Kidney glomerular epithelial cell (primary cell): ENCODE measurements at places on chromosomes 1 and 21.

GRCh38 chr1:193685986-193686385 lies 499.6 kb upstream of the B3GALT2 start:
- no peak for DNase-seq

DNA sequence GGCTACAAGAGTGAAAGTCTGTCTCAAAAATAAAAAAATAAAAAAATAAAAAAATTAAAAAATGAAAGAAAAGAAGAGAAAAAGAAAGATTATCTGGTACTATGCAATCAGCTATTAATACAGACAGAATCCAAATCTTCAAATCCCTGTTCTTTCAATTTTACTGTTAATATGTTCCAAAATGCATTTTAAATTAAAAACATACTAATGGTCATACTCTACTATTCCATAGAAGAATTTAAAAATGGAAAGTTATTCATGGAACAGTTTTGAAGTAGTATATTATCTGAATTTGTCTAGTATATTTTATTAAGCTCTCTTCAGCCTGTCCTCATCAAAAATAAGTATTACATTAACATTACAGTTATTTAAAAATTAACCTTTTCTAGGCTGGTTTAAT lies 430.1 kb downstream of the PTBP2 start:
- no peak for DNase-seq

DNA sequence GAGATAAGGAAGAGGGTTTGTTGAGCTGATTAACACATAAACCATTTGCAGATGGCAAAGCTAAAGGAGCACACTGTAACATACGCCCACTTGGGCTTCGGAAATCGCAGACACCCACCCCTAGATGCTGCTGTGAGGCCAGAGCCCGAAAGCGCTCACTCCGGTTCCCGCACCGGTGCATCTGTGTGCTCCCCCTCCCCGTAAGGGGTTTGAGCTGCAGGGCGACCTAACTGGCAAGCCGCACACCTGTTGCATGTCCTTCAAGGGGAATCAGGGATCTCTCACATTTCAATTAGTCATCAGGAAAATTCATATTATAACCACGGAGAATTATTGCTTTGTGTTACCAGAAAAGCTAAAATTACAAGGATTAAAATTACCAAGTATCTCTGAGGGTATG lies 1.4 kb upstream of the CFH start:
- no peak for DNase-seq

- no peak for DNase-seq
Measured at GRCh38 chr1:211092955-211093354, 41.0 kb downstream of the KCNH1 start.

DNA sequence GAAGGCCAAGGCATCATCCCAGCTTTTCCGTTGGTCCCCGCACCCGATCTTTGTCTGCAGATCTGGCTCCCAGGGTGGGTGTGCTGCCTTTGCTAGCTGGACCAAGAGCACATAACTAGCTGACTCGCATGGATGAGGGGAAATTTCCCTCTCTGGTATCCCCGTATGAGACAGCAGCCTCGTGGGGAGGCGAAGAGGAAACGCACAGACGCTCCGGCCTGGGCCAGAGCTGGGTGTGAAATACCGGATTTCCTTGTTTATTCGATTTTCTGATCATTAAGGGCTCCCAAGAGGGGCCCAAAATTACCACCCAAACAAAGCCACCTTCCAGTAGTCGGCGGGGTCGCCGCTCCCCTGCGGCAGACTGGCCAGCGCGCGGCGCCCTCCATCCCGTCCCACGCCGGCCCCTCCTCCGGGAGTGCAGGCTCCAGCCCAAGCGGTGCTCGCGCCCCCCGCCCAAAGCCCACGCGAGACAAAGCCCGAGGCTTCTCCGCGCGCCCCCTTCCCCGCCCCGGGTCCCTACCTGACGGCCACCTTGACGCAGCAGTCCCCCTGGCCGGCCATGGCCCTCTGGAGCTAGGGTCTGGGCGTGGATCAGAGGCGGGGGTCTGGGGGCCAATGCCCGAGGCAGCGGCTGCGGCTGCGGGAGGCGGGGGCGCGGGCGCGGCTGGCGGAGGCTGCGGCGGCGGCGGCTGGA lies 546 bp downstream of the KIF21B start:
- no peak for DNase-seq

DNA sequence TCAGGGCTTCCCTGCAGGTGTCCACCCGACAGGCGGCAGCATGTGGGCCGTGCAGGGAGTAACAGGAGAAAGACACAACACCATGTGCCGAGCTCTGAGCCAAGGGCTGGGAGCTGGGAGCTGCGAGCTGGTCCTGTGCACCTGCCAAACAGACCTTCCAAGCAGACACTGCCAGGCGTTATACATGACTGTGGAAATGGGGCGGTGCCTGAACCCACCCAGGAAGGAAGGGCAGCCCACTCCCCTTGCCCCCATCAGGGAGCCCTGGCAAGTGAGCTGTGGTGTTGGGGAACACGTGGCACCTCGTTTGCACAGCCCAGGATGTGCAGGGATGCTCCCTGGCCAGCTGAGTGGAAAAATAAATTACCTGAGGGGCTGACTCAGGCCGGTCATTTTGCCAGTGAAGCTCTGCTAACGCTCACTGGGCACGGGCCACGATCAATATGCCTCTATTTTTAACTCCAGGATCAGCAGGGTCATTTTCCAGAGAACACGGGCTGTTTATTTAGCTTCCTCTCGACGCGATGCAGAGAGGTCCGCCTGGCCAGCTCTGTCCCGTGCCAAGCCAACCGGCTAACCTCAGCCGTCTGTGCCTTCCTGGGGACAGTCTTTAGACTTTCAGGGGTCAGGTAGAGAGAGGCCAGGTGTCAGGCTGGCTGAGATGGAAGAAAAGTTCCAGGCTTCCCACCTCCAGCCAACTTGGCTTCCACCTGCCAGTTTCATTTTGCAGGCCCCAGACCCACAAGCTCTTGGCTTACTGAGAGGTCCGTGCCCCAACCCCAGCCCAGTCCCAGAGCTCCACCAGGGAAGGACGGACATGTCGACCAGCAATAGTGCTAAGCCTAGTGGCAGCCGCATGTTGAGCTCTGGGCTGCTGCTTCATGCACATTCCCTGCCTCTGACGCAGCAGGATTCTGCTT lies 196.7 kb upstream of the VAMP3 start:
- DNase-seq: no peak

DNA sequence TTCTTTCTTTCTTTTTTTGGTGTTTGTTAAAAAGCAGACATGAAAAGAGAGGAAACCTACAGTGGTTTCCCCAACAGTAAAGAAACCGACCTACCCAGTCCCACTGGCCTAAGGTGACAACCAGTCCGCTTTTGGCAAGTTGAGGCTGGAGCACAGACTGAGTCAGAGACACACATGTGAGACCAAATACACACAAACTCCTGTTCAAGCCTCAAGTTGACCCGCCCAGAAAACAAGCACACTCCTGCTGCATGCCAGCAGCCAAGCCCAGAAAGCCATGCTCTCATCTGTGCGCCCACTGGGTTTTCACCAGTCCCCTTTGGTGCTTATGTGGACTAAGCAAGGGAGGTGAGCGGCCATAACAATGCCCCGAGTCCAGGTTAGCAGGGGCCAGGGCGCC lies 64.6 kb upstream of the GPR153 start:
- no peak for DNase-seq

- no peak for DNase-seq
Measured at GRCh38 chr1:184027826-184028695, 9.5 kb downstream of the COLGALT2 start.

- no peak for DNase-seq
Measured at GRCh38 chr1:204871405-204872037, 859 bp downstream of the NFASC start.

DNA sequence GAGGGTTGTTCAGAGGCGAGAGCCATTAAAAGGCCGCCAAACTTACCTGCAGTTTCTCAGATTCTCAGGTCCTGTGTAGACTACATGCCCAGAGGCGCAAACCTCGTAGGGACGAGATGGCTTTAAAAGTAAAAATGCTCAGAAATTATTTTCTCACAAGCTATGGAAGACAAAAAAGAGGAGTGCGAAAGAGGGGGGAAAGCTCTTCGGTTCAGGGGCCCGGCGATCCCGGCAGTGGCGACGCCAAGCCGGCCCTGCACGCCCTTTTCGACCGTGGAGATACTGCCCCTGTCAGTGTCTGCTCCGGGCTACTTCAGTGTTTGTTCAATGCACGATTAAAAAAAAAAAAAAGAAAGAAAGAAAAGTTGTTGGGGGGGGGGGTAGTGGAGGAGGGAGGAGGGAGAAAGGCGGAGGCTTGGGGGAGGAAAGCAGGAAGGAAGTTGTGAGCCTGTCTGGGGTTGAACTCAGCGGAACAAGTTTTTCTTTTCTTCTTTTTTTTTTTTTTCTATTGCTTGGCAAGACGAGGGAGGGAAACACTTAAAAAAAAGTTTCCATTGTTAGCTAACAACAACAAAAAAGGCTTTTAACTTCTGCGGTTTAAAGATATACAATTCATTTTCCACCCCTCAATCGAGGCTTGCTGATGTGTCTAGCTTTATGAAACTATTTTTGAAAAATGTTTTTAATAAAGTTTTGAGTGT lies at the start of gene ITPKB:
Gene ITPKB, minus strand, starts transcription at position 288 of the 701 bp plus-strand sequence. CDS start 1,824 bp downstream, outside the sequence.
- DNase-seq: peak; percentile 64

DNA sequence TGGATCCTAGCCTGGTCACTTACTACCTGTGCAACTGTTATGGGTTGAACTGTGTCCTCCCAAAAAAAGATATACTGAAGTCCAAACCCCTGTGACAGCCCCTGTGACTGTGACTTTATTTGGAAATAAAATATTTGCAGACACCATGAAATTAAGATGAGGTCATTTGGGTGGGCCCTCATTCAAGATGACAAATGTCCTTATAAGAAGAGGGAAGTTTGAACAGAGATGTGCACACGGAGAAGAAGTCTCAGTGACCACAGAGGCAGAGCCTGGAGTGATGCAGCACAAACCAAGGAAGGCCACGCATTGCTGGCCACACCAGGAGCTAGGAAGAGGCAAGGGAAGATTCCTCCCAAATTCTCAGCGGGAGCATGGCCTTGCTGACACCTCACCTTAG lies 249.7 kb upstream of the RUNX1 start:
- DNase-seq: no peak

- DNase-seq: peak; percentile 27
Measured at GRCh38 chr1:201696217-201696761, 132.7 kb upstream of the IPO9 start.

GRCh38 chr1:239058190-239058589 lies 328.2 kb upstream of the CHRM3 start:
- no peak for DNase-seq

DNA sequence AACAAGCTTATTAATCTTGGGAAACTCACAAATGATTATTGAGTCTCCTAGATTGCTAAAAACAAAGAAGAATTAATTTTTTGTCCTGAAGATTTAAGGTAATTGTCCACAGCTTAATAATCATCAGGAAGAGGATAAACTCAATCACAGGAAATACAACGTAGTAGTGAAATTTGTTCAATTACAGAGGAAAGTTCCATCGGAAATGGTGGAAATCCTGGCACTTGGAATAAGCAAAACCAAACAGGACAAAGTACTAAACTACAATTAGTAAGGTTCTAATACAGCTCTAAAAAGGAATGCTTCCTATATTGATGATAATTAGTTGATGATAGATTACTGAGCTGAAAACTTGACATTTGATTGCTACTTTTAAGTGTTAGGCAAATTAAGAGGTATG lies 485.4 kb downstream of the USP25 start:
- no peak for DNase-seq

DNA sequence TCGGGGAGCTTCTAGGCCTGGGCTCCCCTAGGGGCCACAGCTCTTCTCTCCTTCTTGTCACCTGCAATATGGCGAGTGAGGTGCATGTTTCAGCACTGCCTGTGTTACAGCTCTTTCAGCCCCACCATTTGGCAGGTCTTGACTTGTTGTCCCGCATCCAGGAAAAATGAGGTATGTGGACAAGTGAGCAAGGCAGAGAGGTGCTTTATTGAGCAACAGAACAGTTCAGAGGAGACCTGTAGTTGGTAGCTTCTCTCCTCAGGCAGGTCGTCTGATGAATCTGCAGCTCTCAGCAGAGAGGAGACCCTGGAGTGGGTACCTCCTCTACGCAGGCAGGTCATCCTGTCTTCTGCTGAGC lies 208.2 kb upstream of the USP25 start:
- no peak for DNase-seq

GRCh38 chr1:100164216-100164615 lies 13.8 kb downstream of the LRRC39 start:
- DNase-seq: no peak

DNA sequence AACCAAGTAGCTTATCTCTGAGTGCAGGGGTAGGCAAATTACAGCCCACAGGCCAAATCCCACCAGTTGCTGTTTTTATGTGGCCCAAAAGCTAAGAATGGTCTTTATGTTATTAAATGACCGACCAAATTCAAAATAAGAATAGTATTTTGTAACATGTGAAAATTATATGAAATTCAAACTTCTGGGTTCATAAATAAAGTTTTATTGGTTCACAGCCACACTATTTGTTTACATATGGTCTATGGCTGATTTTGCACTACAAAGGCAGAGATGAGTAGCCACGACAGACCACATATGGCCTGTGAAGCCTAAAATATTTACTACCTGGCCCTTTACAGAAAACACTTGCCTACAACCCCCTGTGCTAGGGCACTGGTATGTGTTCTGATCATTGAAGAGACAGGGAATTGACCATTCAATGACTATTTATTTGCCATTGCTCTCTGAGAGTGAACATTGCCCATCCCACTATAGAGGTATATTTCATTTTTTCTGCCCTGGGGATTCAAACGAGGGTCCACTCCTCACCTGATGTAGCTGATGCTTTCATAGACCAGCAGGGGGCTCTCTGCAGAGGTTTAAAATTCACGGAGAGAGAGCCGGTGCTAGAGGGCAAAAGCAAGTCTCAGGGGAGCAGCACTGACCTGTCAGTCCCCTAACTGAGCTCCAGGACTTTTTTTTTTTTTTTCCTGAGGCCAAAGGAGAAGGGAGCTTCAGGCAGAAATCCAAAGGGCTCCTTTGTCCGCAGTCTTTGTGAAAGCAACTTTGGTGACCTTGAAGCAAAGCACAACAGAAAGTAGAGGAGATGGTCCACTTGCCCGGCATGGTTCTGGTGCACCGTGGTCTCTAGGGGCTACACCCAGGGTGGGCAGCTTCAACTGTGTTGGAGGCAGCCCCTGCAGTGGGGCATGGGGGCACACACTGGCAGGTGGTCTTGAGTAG lies 7.3 kb upstream of the GNL2 start:
- DNase-seq: peak; percentile 29

DNA sequence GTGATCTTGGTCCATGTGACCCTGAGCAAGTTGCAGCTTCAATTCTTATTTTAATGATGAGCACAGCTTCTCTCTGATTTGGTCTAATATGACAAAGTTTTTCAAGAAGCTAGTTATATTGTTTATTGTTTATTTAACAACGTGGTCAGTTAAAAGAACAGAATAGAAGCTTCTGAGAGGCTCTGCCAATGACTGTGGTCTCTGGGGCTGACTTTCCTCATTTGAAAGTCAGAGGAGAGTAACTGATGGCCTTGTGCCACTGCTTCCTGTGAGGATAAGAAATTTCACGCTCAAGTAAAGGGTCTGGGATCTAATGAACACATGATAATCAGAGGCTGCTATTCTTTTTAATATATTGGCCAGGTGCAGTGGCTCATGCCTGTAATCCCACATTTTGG lies 7.3 kb downstream of the HHIPL2 start:
- no peak for DNase-seq

GRCh38 chr21:36959020-36959835 lies 7.2 kb downstream of the HLCS start:
- no peak for DNase-seq
